NCI-H2227 treated with DMSO at 0.1 percent for 48 hours (cell line): ENCODE measurements at places on chromosomes 1 and 21.

- DNase-seq = no peak
Observed at GRCh38 chr21:25501996-25502665, 105.2 kb downstream of the MRPL39 start.

DNA sequence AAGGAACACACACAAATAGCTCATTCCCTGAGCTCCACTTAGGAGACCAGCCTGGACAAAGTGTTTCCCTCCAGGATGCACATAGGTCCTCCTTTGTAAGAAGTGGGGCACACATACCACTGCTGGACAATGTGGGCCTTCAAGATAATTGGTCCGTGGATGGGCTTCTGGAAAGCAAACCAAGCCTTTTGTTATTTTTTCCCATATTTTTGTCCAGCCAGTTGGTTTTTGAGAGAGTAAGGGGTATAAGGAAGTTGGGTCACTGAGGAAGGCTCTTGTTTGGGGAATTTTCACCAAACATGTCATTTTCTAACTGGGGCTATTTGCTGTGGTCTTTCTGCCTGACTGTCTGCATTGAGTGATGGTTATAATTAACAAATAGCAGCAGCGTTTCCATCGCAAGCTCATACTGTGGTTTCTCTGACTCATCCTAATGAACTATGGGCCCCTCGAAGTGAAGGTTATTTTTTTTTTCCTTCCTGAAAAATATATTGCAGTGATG, 306.3 kb upstream of the DUSP10 start:
- DNase-seq = no peak

DNA sequence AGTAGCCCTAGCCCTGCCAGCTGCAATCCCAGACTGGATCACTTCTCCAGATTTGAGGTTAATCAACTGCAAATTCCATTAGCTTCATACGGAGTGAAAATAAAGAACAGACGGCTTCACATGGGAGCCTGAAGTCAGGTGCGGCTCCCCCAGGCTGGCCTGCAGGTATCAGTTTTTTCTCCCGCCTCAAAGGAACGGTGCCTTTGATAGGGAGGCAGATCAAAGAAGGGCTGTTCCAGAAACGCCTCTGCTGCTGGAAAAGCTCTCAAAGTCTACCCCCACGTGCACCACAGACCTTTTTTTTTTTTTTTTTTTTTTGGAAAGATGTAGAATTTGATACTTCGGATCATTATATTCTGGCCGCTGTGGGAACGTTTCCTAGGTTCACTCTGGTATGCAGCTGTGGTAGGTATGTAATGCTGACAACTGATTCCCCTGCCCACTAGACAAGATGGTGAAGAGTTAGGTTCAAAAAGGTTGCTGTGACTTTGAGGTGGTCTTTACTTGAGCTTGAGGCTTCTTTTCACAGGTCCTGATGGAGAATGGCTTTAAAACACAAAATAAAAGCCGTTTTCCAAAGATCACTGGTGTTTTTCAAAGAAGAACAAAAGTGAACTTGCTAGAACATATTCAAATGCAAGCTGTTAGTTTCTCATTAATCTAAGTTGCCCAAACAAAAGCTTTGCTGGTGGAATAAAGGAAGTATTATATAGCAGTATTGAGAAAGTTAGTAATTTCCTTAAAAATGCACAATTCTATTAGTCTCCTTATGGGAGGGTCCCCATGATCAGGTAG, 189.0 kb upstream of the NFIA start:
- DNase-seq = no peak

DNA sequence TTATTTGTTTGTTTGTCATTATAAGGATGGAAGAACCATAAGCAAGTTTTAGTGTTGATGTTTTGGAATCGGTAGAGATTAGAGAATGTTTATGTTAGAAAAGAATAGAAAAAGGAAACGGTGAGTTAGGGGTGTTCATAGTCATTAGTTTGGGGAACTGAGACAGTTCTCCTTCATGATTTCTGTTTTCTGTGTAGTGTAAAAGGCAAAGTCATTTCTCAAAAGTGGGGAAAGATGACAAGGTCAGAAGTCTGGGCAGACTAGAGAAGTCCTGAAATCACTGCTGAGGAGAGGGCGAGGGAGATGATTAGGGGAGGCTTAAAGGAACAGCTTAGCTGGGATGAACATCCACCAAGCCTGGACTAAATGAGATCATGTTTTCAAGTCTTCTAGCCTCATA, 498.9 kb downstream of the TTLL7 start:
- DNase-seq = no peak

GRCh38 chr21:45385549-45386050, 19.4 kb upstream of the COL18A1 start:
- no peak for DNase-seq

- no peak for DNase-seq
Observed at GRCh38 chr1:55334160-55334559, 119.0 kb upstream of the USP24 start.

DNA sequence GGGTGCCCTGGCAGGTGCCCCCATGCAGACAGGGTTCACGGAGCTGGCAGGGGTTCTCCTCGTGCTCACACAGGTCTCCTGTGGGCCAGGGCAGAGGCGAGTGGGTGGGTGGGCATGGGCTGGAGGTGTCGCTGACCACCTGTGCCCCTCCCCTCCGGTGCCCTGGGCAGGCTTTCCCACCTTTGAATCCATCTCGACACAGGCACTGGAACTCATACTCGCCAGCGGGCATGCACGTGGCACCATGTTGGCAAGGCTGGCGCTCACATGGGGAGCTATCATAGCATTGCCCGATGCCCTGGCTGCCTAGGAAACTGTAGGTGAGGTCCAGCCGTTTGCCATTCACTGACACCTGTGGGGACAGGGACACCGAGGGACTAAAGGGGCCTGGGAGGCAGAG, 16.0 kb downstream of the LDLRAD2 start:
- DNase-seq = no peak

GRCh38 chr1:116178837-116179236, 67.6 kb downstream of the MAB21L3 start:
- no peak for DNase-seq

DNA sequence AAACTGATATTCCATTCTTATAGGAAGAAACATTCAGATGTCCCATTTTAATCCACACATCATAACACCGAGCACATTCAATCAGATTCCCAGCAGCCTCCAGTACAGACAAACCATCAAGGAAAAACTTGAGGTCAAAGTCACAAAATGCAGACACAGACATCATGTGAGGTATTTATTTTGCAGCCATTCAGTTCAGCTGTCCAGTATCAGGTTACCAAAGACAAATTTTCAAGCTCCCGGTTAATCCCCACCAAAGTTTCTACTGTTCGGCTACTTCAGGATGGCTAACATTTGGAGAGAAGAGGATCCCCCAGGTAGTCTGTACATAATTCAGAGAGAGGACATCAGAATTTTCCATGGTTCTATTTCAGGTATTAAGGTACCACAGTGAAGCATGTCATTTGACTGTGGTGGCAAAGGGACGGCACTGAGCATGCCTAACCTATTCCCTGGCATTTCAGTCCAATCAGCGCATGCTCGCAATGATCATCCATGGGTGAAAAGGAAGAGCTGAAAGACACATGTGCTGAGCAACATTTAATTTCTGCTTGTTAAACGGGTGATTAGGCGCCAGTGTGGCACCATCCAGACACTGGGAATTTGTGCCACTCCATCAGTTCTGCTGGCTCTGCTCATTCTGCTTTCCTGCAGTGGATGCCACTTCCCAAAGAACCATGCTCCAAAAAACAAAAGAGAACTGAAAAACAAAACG, 13.6 kb upstream of the NDC1 start:
- no peak for DNase-seq
